ENCODE measurements at places on chromosomes 3 and 15.

- DNase-seq: no peak
Observed at GRCh38 chr15:79030470-79030869, 60.1 kb downstream of the RASGRF1 start.

DNA sequence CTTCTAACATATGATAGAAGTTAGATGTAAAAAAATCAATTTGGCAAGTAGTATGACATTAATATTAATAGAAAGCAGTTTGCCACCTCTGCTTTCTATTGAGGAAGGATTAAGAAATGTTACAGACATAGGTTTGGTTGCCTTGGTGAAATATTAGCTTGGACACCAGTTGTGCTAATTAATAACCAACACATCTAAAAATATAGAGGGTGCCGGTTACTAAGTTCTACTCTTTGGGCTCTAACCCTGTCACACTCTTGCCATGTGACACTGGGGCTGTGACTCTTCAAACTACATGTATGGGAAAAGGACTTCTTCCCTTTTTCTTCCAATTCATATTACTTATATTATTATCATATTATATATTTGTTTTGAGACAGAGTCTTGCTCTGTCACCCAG is 64.4 kb downstream of the TRIM71 start:
- DNase-seq: no peak

- no peak for DNase-seq
Observed at GRCh38 chr3:99656624-99657023, 18.2 kb downstream of the COL8A1 start.

DNA sequence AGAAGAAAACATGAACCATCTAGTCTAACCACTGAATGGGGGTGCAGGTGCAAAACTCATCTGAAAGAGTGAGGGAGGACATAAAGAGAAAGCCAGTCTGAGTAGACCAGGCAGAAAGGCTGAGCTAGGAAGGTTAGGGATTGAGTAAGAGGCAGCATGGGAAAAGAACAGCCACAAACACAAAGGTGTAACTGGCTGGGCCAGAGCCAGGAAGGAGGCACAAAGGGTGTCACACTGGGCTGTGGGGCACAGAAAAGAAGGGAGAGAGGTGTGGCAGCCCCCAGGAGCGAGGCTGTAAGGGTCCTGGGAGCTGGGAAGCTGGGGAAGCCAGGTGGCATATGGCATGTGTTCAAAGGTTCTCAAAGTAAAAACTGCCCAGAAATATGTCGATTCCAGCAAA is 18.7 kb downstream of the IGSF11 start:
- no peak for DNase-seq

DNA sequence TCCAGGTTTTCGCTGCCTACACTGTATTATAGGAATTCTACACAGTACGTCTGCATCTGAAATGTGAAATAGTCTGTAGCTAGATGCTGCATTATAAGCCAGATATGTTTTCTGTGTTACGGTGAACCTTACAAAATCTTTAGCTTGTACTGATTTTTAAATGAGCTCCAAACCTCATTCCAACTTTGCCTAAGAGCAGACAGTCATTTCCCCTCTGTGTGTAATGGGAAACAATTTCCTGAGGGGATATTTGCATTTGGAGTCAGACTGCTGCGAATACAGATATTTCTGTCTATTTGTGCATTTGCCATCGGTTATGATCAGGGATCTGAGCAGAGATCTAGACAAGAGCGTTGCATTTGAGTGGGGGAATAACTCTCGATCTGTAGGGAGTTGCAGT is 37.5 kb downstream of the ARNT2 start:
- DNase-seq: no peak

DNA sequence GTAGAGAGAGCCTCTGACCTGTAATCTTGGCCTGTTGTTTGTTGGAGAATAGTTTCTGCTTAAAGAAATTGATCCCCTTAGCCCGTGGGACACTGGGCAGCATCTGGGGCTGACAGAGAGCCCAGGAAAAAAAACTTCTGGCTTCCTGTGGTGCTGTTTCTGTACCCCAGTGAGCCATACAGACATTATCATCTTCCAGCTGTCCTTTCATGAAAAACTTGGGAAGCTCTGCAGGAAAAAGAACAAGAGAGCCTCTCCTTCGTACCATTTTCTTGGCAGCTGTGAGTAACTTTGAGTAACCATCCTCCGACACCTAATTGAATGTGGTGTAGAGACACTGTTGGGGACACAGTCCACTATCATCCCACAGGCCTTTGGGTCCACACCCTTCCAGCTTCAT is 333.0 kb downstream of the SHQ1 start:
- no peak for DNase-seq

- DNase-seq: no peak
Observed at GRCh38 chr3:164683489-164683888, 394.8 kb downstream of the SI start.

- no peak for DNase-seq
Observed at GRCh38 chr3:156417559-156418132, 137.3 kb downstream of the SSR3 start.

- no peak for DNase-seq
Observed at GRCh38 chr3:13110678-13111116, 37.5 kb upstream of the IQSEC1 start.

DNA sequence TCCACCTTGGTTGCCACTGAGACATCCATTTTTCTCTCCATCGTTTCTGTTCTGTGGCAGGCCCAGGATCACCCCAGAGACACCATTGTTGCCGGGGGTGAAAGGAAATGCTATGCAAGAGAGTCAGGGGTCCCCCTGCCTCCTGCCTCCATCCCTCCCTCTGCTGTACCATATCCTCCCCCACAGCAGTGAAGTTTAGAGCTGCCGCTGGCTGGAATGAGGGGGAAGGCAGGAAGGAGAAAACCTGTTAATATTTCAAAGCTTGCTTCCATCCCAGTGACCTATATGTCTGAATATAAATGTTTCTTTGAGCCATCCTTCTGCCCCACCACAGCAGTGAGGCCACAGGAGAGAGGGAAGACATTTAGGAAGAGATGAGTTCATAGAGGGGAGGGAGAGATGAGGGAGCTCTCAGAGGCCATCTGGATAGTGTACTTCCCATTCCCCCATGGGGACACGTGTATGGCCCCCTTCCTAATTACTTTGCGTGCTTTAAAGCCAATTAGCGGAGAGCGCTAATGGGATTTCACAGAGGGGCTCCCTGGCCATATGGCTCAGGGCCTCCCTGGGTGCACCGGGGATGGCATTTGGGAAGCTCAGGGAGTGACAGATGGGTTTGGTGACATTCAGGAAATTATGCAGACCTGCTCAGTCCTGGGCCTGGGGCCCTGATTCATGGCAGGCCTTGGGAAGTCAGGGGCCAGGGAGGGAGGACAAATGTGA is 40.4 kb upstream of the CHRNB4 start:
- DNase-seq: no peak

DNA sequence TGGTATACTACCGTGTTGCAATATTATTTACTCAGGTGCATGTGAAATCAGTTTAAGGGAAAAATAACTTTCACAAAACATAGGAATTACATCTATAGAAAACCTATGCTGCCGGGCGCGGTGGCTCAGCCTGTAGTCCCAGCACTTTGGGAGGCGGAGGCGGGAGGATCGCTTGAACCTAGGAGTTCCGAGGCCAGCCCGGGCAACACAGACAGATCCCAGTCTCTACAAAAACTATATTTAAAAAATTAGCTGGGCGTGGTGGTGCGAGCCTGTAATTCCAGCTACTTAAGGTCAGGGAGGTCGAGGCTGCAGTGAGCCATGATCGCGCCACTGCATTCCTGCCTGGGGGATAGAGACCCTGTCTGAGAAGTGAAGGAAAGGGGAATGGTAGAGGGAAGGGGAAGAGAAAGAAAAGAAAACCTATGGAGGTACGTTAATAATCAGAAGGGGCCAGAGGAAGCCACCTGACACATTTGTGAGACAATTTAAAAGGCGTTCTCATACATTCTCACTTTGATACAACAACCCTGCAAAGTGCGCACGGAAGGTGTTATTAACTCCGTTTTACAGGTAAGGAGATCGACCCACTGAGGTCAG is 456 bp upstream of the TMEM62 start:
- DNase-seq: no peak

DNA sequence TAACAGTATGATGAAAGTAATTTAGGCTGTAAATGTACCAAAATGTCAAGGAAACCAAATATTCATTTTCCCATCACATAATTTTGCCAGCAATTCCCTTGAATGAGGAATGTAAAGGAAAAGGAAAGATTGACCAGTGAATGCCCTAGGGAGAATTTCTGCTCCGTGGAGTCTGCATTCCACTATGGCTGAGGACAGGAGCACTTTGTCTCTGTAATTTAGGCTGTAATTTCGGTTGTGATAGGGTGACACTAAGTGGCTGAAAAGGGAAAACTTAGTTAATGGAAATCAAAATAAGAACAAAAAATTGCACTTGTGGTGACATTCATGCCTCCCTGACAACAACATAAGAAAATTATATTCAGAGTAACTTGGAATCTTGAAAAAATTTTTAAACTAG is 8.3 kb upstream of the TMEM207 start:
- DNase-seq: no peak

DNA sequence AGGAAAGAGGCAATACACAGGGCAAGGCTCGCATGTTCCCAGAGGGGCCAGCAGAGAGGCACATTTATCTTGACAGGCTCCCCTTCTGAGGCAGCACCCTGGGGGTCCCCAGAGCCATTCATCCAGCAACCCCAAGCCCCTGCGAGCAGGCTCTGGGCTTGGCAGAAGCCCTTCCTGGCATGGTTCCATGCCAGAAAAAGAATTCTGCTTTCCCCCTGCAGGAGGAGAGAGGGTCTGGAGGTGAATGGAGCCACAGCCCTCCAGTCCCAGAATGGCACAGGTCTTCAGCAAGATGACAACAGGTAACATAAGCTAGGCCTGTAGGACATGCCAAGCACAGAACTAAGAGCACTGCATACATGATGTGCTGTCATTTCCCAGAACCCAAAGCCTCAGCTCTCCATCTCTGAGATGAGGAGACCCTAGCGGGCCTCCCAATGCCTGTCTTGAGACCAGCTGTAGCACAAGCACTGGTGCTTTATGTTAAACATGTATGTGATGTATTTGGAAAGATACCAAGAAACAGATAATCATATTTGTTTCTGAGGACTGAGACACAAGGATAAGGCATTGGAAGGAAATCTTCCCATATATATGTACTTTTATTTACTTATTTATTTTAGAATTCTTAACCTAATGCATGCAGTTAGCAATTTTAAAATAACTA is 121.6 kb downstream of the ALDH1A2 start:
- no peak for DNase-seq

DNA sequence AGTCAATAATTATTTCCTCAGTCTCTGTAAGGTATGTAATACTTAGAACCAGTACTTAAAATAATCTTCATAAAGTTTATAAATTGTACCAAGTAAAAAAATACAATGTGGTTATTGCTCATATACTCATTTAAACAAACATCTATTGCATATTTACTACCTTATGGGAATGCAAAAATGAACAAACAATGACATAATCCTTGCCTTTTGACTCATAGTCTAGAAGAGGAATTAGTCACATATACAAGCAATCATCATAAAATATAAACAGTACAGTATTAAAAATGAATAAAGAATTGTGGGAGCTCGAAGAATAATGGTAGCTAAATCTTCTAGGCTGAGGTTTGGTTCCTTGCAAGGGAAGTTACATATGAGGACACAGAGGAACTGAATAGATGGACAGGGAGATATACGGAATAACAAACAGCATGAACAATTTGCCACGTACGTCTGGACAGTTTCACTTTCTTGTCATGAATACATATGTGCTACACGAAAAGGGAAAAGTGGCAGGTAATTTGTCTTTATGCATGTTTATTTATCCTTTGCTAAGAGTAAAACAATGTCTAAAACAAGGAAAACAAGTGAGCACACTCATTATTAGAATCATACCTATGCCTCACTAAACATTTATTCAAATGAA is 17.2 kb downstream of the IMPG2 start:
- DNase-seq: no peak

GRCh38 chr3:4751502-4752101 is 227.6 kb upstream of the BHLHE40 start:
- no peak for DNase-seq

GRCh38 chr3:75180235-75180944 is 483.7 kb upstream of the FRG2C start:
- no peak for DNase-seq

- DNase-seq: no peak
Observed at GRCh38 chr3:193865339-193865738, 270.6 kb upstream of the HES1 start.

DNA sequence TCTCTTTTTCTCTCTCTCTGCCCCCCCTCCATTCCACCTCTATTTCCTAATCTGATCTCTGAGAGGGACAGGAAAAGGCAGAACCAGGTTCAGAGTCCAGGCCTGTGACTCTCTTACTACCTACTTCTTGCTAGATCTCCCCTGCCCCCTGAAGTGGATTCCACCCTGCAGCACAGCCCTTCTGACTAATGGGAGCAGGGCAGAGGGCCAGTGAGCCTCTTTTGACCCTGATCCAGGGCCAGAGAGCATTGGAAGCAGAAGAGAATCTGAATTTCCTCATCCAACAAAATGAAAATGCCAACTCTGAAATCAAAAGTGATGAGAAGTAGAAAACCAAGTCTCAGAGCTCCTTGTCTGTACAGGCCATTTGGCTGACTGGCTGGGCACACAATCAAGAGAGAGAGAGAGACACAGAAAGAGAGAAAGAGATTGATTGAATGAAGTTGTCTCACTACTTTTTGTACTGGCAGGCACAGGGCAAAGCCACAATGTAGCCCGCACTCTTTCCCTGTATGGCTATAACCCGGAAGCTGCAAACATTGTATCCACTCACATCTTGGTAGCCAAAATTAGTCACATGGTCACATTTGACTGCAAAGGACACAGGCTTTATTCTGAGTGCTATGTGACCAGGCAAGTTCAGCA is 31.6 kb upstream of the GLCE start:
- DNase-seq: no peak

DNA sequence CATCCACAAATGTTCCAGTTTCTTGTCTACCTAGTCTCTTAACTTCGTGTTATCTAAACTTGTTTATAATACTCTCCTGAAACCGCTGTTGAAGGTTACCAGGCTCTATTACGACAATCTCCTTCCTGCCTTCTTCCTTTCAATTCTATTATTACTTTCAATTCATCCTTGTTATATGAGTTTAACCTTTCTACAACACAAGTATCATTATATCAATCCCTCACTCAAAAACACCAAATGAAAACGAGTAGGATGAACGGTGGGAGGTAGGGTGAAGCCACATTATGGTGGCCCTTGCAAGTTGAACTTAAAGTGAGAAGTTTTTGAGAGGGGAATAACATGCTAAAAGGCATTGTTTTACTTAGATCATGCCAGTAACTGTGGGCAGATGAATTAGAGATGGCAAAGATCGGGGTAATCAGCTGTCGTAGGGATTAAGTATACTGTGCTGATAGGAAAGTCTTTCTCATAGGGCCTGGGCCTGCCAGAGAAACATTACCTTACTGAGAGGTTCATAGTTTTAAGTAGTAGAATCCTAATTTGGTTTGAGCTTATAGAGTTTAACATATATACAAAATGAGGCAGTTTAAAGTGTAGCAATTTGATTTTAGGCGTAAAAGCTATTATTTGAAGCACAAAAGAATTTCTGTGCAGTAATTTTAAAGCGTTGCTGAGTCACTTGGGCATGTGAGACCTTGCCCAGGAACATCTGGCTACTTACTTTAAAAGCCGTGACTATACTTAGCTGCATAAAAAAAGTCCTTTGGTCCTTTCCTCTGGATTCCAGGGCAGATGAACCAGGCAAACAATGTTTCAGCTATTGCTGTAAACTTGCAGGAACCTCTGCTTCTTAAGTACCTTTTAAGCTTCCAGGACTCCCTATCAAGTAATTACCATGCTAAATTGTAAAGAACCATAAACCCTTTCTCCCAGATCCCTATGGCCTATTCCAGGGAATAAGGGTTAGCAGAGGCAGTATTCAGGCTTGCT is 3.3 kb upstream of the CEP97 start:
- DNase-seq: no peak

All from substantia nigra (tissue), 51 donors.